ENCODE measurements at places on chromosomes 2 and 18.

- DNase-seq = no peak
These were observed 8.9 kb downstream of the KRTCAP3 start for GRCh38 chr2:27451095-27451494.

DNA sequence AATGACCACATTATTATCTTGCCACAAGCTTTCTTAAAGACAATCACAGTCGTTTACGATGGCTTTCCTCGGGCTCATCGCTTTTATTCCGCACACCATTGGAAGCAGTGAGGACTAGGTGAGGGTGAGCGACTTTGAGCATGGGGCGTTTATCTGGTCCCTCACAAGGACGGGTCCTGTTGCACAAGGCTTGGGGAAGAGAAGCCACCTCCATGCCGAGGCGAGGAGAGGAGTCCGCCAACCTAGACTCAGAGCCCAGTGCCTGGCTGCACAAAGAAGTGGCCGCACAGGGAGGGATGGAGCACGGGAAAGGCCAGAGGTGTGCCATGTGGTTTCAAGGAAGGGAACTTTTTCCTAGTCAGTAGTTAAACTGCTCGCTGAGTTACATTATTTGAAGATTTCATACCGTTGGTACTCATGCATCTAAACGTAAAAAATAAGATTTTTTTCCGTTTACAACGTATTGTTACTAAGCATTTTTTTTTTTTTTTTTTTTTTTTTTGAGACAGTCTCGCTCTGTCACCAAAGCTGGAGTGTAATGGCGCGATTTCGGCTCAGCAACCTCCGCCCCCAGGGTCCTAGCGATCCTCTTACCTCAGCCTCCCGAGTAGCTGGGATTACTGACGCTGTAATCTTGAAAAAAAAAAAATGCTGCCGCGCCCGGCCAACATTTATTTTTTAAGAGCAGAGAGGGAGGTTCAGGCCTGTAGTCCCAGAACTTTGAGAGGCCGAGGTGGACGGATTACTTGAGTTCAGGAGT, 849 bp upstream of the CYP27C1 start:
- no peak for DNase-seq

DNA sequence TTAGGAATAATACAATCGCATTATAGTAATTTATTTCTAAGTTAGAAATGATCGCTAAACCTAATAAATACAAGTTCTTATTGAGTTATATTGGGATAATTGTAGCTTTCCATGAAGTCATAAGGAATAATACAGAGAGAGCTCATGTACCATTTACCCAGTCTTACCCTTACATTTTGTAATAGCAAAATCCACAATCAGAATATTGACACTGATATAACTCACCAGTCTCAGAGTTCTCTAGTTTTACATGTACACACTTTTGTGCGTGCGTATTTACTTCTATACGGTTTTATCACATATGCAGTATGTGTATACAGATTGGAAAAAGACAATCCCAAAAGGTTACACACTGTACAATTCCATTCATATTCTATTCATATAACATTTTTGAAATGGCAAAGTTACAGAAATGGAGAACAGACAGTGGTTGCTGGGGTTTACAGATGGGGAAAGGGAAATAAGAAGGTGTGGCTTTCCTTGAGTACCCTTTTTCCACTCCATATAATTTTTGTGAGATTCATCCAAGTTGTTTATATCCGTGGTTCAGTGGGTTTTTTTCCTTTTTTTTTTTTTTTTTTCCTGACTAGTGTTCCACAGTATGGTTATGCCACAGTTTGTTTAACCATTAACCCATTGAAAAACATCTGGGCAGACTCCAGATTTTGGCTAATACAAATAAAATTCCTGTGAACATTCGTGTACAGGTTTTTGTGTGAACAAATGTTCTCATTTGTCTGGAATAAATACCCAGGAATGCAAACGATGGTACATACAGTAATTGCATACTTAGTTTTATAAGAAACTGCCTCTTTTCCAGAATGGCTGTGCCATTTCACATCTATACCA, 117.2 kb downstream of the HNMT start:
- DNase-seq = no peak

GRCh38 chr2:237025090-237025865, 60.4 kb upstream of the COPS8 start:
- DNase-seq = no peak

DNA sequence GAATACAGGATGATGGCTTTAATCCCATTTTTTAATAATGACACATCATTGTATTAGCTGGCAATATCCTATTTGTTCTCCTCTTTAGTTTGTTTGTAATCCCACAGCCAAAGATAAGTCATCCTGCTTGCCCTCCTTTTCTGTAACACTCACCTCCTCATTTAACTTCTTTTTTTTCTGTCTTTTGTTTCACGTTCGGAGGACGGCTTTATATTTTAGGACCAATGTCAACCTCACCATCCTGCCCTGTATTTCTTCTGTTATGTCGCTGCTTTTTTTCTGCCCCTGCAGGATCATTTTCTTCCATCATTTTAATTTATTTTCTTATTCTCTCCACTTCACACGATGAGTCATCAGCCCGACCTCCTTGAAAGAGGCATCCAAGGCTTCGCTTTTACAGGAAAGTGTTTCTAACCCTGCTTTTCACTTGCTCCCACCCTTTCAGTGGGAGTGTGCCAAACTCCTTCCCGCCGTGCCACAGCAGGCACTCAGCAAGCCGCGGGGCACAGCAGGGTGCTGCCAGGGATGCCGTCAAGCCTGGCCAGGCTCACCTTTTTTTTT, 11.4 kb downstream of the RAB31 start:
- no peak for DNase-seq

DNA sequence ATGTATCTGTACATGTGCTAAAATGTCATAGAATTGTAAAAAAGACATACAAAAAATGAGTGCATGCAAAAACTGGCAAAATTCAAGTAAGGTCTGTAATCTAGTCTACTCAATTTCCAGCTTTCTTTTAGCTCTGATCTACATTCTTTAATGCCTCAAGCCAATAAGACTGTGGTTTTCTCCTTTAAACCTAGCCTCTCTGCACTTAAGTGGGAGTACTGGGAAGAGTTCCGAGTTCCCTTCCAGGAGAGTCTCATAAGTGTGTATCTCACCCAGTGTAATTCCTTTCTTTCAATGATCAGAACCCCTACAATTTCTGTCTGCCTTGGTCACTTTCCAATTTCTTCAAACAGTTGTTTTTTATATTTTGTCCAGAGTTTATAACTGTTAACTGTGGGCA, 150.1 kb downstream of the PTRHD1 start:
- no peak for DNase-seq
